MCF 10A (cell line): ENCODE measurements at places on chromosomes 2 and 18. TPM values are rescaled to one million over a fixed set of nuclear protein-coding genes. Genes with fewer than 3 reads are reported as not detected.

TUBA3D gene
- not detected in 2 replicates for total RNA-seq

PPP1R1C gene
- not detected in 2 replicates for total RNA-seq

GALNT3 gene
- total RNA-seq: 20.2 and 24.2 TPM in 2 replicates

HDAC4 gene
- total RNA-seq: 21.8 and 23.8 TPM in 2 replicates

DUSP2 gene
- total RNA-seq: 1.3 and 3.3 TPM in 2 replicates

CENPA gene
- 19.7 and 35.1 TPM in 2 replicates for total RNA-seq

TACR1 gene
- not detected in 2 replicates for total RNA-seq

GPR39 gene
- total RNA-seq: 7.2 and 7.7 TPM in 2 replicates

TRIM43 gene
- not detected in 2 replicates for total RNA-seq

CIB4 gene
- total RNA-seq: not detected in 2 replicates
